NCI-H2029 treated with DMSO at 0.1 percent for 48 hours (cell line): ENCODE measurements at places on chromosomes 2 and 18.

GRCh38 chr2:1283871-1284270, 129.4 kb upstream of the TPO start:
- no peak for DNase-seq

- DNase-seq = no peak
These were observed 36.5 kb downstream of the SLC25A52 start for GRCh38 chr18:31723990-31724711.

DNA sequence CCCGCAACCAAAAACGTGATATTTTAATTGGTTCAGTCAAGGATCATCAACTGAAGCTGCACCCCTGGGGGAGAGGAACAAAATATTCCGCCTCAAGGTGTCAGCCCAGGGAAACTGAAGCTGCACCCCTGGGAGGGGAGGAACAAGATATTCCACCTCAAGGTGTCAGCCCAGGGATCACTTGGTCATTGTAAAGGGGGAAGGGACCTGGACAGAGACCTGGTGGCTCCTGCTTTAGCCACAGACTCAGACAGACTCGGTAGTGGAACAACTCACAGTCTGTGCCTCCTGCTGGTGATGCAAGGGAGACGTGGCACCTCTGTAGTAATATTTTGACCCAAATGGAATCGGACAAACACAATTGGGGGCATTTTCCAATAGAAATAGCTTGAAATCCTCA, 75.1 kb downstream of the GBX2 start:
- DNase-seq = no peak

DNA sequence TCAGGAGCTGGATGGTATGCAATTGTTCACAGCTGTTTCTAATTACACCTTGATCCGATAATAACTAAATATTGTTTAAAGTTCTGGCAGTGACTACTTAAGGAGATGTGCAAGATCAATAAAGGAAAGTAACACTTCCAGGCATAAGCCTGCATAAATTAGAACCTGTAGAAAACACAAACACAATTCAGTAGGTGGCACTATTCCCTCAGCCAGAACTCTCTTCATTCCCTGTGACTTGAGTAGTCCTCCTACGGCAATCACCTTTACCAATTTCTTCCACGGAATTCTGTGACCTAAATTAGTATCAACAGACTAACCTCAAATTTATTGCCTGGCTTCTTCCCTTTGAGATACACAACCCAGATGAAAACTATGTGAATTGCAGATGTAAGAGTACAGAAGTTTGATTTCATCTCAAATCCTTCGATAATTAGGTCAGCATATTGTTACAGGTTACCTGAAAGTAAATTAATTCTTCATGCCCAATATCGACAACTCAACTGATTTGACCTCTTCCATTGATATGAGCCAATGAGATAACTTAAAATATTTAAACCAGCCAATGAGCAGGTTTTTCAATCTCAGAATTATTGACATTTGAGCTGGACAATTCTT, 137.8 kb downstream of the PID1 start:
- DNase-seq = peak; percentile 75

DNA sequence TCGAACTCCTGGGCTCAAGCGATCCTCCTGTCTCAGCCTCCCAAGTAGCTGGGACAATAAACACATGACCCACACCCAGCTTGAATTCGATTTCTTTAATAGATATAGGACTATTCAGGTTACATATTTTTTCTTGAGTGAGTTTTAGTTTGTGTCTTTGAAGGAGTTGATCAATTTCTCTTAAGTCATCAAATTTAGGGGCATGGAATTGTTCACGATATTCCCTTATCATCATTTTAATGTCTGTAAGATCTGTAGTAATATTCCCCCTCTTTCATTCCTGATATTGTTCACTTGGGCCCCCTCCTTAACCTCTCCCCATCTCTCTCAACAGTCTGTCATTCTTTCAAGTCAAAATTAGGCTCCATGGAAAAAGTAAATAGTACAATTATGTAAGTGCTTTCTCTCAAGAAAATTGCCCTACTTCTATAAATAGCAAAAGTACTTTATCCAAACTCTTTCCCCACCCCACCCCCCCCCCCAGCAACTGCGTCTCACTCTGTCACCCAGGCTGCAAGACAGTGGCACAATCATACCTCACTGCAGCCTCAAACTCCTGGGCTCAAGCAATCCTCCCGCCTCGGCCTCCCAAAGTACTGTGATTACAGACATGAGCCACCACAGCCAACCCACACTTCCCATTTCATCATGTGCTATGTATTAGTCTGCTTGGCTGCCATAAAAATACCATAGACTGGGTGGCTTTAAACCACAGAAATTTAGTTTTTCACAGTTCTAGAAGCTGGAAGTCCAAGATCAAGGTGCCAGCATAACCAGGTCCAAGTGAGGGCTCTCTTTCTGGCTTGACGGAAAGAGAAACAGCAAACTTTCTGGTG, 20.1 kb downstream of the WDR33 start:
- DNase-seq = no peak

DNA sequence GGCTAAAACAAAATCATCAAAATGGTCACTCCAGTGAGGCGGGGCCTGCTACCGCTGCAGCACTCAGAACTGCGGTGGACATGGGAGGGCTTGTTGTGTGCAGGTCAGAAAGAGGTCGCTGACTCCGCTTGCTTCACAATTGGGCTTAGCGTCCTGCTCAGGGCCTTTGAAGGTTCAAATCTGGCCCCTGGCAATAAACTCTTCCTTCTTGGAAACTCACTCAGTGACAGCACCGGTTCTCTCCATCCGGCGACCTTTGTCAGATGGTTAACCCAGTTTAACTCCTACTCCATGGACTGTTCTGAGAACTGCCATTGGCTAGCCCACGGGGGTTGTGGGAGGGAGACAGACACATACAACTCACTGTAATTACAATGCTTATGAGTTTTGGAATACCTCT, 29.0 kb upstream of the LAPTM4A start:
- no peak for DNase-seq

DNA sequence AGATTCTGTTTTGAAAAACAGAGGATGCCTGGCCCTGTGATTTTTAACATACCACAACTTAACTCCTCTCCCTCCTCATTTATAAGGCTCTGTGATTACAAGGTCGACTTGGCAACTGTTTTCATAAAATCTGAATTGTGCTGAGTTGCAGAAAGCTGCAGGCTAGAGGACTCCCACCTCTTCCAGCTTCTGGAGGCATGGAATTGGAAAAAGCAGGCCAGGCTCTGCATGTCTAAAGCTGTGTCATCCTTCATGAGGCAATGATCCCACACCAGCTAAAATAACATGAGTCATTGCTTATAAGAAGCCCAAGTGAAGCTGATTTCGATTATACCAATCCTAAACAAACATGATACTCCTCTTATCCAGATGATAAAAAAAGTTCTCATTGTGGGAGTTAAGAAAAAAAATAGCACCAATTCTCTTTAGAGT, 11.7 kb downstream of the ARHGAP28 start:
- no peak for DNase-seq

GRCh38 chr2:120066800-120067547, 54.1 kb downstream of the EPB41L5 start:
- DNase-seq = peak; percentile 98

GRCh38 chr18:22199005-22199404, 29.6 kb downstream of the GATA6 start:
- DNase-seq = no peak

DNA sequence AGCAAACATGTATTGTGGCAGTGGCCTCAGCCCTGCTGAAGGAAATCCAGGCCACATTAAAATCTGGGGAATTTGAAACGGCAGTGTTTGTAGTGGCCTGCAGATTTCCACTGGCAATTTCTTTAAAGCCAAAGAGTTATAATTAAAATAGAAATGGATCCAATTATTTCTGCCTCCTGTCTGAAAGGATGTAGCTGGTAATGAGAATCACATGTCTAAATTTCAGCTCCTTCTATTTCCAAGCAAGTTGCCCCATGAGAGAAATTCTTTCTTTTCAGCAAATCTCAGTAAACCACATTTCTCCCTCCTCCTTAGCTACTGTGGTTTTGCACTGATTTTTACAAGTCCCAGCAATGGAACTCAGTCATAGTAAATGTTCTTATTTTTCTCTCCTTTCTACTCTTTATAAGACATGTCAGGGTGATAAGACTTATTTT, 55.4 kb upstream of the ZNF396 start:
- no peak for DNase-seq

DNA sequence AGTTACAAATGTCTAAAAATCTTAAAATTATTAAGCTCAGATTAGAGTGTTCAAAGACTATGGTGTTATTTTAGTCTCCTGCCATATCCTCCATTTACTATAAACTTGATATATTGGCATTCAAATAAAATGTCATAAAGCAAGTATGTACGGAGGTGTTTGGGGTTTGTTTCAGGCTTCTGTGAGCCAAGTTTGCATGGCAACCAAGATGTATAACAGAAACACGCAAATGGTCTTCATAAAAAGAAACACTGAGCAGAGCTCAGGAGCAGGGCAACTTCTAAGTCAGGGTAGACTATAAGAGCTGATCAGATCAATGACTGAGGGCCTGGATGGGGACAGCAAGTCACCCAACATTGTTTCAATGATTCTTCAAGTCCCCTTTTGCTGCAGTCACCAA, 20.5 kb upstream of the OSR1 start:
- DNase-seq = no peak

- DNase-seq = no peak
These were observed 29.6 kb upstream of the IL1R1 start for GRCh38 chr2:102112692-102113665.

- DNase-seq = no peak
These were observed 19.0 kb upstream of the MYO1B start for GRCh38 chr2:191226196-191226595.

DNA sequence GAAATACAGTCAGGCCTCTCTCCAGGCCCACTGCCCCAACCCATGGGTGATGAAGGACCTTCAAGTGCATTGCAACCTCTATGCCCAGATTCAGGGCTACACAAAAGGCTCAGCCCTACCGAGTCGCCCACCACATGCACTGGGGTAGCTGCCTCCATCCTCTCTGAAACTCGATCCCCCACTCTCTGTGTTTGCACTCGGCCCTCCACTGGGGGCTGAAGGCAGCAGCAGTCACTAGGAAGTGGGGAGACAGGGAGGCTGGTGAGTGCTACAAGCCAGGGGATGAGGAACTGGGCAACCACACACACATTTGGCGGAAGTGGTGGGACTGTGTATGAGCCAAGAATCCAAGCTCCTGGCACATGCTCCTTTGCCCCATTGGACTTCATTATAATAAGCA, 94.6 kb downstream of the CERS6 start:
- DNase-seq = no peak

DNA sequence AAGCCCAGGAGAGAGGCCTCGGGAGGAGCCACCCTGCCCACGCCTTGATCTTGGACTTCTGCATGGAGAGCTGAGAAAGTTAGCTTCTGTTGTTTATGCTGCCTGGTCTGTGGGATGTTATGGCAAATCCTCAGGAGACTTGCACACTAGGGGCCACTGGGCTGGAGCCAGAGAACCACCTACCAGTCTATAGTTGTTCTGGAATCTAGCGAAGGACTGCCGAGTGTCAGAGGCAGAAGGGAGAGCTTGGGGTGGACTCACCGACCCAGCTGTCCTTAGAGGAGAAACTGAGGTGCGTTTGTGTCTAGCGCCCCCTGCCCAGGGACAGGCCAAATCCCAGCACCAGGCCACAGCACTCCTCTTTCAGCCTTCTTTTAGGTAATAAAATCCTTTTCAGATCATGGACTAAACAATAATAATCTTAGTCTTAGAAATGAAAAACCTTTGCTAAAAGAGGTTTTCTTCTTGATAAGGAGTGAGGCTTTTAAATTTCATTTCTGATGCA, 398.7 kb upstream of the SALL3 start:
- no peak for DNase-seq

- no peak for DNase-seq
These were observed 986.7 kb upstream of the CDH2 start for GRCh38 chr18:29163596-29163995.

GRCh38 chr2:214801068-214801467, 8.4 kb downstream of the BARD1 start:
- DNase-seq = no peak

GRCh38 chr2:219334076-219334475, 1.5 kb upstream of the RESP18 start:
- no peak for DNase-seq

DNA sequence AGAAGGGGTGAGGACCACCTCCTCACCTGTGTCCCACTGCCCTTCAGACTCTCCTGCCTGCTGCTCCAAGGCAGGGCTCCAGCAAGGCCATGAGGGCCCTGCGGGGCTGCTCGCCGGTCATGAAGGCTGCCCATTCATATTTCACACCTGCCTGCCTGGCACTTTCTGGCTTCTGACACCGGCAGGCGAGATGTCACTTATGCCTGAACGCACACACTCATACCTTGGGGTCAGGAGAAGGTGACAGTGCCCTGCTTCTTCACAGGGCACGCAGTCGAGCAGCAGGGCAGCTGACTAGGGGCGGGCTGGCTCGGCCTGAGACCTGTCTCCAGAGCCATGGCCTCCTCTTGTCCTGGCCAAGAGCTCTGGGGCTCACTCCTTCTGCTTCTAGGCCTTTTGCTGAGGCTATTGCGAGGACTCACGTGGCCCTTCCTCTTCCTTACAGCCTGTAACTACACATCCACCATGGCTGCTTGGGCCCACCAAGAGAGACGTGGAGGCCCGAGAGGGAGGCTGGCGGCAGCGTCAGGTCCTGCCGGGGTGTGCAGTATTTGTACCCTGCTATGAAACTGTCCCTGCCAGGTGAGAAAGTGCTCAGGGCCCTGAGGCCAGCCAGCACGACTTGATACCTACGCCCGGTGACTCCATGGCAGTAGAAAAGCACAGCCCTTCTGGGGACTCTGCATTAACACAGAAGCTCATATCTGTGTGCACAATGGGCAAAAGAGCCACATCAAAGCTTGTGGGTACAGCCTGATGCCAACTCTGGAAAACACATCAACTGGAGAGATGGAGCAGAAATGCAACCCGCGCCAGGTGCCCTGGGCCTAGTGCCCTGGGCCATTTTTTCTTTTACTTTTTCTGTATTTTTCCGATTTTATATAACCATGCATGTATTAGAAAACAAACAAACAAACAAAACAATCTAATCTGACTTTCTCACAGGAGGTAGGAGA, 30.6 kb downstream of the HS6ST1 start:
- DNase-seq = no peak

- DNase-seq = no peak
These were observed 144.1 kb upstream of the SETBP1 start for GRCh38 chr18:44536619-44537018.

DNA sequence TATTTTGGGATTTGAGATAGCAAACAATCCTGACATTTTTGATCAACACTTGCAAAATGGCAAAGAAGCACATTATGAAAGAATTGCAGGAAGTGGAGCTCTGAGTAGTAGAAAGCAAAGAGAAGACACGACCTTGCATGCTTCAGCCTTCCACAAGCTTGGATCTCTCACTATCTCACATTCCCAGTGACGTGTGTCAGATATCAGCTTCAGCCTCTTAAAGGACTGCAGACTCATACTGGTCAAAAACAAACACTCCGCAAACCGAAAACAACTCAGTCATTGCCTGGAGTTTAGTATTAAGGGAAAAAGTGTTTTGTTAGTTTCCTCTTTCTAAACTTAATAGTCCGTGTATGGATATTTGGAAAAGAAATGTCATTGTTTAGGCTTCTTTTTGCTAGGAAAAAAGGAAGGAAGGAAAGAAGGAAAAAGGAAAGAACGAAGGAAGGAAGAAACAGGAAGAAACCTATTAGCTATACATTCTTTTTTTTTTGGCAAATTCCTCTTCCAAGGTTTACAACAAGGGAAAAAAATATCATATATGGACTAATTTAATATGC, 32.6 kb upstream of the SLC40A1 start:
- DNase-seq = peak; percentile 14

- no peak for DNase-seq
These were observed 1572.1 kb upstream of the LRRTM1 start for GRCh38 chr2:81876624-81877023.
